Ovary (tissue), 10 donors: ENCODE measurements at places on chromosomes 2 and 18. TPM values are rescaled to one million over a fixed set of nuclear protein-coding genes. Genes with fewer than 3 reads are reported as not detected.

The ATP6V1B1 gene
- total RNA-seq: 5.2 TPM

The CNDP1 gene
- total RNA-seq: 0.13 TPM

The SH3BP4 gene
- 44.9 TPM for total RNA-seq

DNA sequence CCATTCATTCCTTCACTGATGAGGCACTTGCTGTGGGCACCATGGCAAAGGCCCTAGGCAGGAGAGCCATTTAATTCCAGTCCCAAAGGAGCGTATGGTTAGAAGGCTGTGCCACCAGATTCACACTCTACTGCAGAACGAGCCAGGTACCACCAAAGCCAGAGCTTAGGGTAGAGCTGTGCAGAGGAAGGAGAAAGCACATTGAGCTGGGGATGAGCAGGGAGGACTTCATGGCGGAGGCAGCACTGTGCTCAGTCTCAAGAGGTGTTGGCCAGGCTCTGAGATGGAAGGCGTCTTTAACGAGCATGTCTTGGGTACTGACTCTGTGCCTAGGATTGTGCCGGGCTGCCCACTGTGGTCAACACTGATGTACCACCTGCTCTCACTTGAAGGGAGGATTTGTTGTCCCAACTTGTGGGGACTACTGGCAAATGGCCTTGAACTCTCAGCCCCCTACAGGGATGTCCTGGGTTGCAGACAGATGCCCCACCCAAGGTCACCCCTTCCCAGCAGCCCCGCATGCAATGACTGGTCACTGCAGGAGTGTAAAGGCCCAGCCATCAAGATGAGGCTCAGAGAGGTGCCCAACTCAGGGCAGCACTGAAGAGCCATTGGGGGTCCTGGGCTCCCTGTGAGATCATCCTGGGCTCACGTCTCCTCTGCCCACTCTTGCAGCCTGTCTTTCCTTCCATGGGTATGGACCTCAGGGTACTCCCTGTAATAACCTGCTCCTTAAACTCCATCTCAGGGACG, 251.4 kb downstream of the GLI2 start:
- no peak for DNase-seq

DNA sequence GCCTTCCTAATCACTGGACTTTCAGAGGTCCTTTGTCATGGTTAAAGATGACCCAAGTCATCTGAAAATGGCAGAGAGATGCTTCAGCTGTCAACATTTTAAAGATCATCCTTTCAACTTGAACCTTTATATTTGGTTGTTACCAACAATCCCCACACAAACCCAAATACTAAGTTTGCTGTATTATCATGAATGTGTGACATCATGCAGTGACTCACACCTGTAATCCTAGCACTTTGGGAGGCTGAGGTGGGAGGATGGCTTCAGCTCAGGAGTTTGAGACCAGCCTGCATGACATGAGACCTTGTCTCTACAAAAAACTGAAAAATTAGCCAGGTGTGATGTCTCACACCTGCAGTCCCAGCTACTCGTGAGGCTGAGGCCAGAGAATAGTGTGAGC, 55.2 kb upstream of the NRP2 start:
- no peak for DNase-seq

GRCh38 chr2:61959381-61960293, 54.2 kb downstream of the COMMD1 start:
- no peak for DNase-seq

GRCh38 chr2:38619458-38620164, 16.9 kb upstream of the HNRNPLL start:
- no peak for DNase-seq

DNA sequence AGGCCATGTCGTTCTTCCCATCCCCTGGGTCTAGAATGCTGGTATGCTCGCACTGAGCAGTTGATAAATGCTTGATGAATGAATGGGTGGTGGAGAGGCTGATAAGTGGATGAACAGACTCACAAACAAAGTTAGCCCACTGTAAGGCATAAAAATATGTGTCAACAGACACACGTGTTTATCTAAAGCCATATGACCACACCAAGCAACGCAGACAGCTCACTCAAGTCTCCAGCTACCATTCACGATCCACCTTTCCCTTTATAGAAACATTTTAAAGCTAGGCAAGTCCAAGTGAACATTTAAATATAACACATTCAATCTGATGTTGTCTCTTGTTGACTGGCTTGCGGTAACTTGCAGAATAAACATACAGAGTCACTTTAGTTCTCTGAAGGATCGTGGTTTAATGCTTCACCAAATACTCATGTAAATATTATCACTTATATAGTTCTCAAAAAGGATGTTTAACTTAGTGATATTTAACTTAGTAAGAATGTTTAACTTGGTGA, 105.5 kb downstream of the NOL10 start:
- no peak for DNase-seq

- no peak for DNase-seq
These were observed 99.1 kb upstream of the MC4R start for GRCh38 chr18:60471652-60472051.
